WTC11 (cell line): ENCODE measurements at places on chromosomes 12 and 14. TPM values are rescaled to one million over a fixed set of nuclear protein-coding genes. Genes with fewer than 3 reads are reported as not detected.

DNA sequence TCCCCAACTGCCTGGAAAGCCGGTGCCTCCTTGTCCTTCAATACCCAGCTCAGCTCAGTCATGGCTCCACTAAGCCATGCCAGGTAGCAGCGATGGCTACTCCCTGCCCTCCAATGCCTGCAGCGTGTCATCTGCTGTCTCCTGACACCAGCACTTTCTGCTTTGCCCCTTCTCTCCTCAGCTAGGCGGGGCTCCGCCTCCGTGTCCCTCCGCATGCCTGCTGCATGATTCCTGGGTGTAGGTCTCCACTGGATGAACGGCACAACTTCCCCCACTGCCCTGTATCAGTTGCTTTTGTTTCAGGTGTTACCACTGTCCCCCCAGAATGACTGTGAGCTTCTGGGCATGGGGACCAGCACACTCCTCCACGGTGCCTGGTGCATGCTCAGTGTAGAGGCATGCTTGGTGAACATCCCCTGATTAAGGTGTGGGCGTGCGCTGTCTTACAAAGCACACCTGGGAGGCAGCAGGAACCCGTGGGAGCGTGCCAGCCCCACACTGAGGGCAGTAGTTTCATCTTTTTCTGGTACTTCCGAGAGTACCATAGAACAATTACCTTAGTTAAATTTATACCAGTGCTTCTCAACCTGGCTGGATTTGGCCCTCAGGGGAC, 179.4 kb upstream of the PRMT8 start:
- H3K4me3 ChIP-seq = no peak overlapping the region
- no peaks in the 10 kb centered on the region for H3K36me3 ChIP-seq
- peaks cover 8% of the 10 kb centered on the region for H3K4me1 ChIP-seq
- no peak for DNase-seq
- no peaks in the 10 kb centered on the region for H3K27me3 ChIP-seq

GRCh38 chr12:54294953-54295566, 5.8 kb downstream of the NFE2 start:
- no peaks in the 10 kb centered on the region for H3K36me3 ChIP-seq
- H3K27ac ChIP-seq = no peak overlapping the region
- H3K27me3 ChIP-seq = peaks cover 11% of the 10 kb centered on the region

- no peaks in the 10 kb centered on the region for H3K36me3 ChIP-seq
- H3K4me3 ChIP-seq = no peak overlapping the region
- H3K27me3 ChIP-seq = 0 out of 2 replicates have a peak, but pooled peaks cover 2% of the 10 kb centered on the region
- no peak overlapping the region for H3K27ac ChIP-seq
- H3K4me1 ChIP-seq = peaks cover under 1% of the 10 kb centered on the region
These were observed 15.1 kb upstream of the KERA start for GRCh38 chr12:91072931-91073330.

- DNase-seq = no peak
- peaks cover 10% of the 10 kb centered on the region; the same call in 1 of the 2 replicates for H3K4me1 ChIP-seq
- H3K27me3 ChIP-seq = no peaks in the 10 kb centered on the region; the same call in 1 of the 2 replicates
- H3K27ac ChIP-seq = 0 out of 2 replicates have a peak overlapping the region, but pooled peaks have one; percentile 10
- no peaks in the 10 kb centered on the region for H3K36me3 ChIP-seq
These were observed 18.9 kb upstream of the CRACR2A start for GRCh38 chr12:3771853-3772252.

DNA sequence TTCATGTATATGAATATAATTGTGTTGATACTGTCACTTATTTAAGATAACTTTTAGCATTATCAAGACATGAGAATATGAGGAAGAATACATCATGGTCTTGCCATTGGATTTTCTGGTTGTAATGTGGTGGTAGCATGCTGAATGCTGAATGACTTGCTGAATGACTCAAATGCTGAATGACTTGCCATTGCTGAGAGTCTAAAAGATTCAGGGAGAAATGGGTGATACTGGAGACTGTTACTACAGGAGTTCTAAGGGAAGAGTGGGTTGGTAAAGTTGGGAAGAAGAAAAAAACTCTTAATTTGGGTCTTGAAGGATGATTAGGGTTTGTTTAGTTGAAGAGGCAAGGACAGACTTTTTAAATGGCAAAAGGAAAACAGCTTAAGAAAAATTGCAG, 72.1 kb upstream of the MANSC4 start:
- no peak overlapping the region for H3K27ac ChIP-seq
- DNase-seq = no peak
- H3K4me1 ChIP-seq = no peaks in the 10 kb centered on the region
- peaks cover 8% of the 10 kb centered on the region; the same call in 1 of the 2 replicates for H3K36me3 ChIP-seq
- H3K27me3 ChIP-seq = no peaks in the 10 kb centered on the region
- no peak overlapping the region for H3K4me3 ChIP-seq

GRCh38 chr14:91317381-91318308, 73.1 kb upstream of the GPR68 start:
- H3K36me3 ChIP-seq = peaks cover 77% of the 10 kb centered on the region
- H3K4me3 ChIP-seq = no peak overlapping the region
- H3K4me1 ChIP-seq = no peaks in the 10 kb centered on the region
- no peak for DNase-seq
- no peaks in the 10 kb centered on the region for H3K27me3 ChIP-seq
- H3K27ac ChIP-seq = no peak overlapping the region

The ADCY4 gene
- 0.96 to 2.4 TPM (median 1.1 TPM) in 3 replicates for total RNA-seq

The GZMH gene
- total RNA-seq = not detected in 3 replicates

The TAS2R19 gene
- 1.0 to 1.4 TPM (median 1.1 TPM) in 3 replicates for total RNA-seq

DNA sequence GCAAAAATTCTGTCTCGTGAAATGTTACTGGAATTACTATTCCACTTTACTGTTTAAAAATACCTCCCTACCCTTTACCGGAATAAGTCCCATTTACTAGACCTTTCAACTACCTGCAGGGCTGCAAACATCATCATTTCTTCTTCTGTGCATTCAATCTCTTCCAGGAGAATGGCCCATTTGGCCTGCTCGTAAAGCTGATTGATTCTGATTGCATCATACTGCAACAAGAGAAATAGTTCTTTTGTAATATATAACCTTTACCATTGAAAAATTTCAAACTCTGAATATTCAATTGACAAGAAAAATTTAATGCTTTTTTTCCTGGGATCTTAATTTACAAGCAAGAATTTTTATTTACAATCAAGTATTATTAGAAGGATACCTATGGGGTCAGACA, 72.4 kb downstream of the FERMT2 start:
- peaks cover 20% of the 10 kb centered on the region for H3K36me3 ChIP-seq
- peaks cover 64% of the 10 kb centered on the region for H3K4me1 ChIP-seq
- H3K4me3 ChIP-seq = no peak overlapping the region
- H3K27me3 ChIP-seq = no peaks in the 10 kb centered on the region
- DNase-seq = no peak

DNA sequence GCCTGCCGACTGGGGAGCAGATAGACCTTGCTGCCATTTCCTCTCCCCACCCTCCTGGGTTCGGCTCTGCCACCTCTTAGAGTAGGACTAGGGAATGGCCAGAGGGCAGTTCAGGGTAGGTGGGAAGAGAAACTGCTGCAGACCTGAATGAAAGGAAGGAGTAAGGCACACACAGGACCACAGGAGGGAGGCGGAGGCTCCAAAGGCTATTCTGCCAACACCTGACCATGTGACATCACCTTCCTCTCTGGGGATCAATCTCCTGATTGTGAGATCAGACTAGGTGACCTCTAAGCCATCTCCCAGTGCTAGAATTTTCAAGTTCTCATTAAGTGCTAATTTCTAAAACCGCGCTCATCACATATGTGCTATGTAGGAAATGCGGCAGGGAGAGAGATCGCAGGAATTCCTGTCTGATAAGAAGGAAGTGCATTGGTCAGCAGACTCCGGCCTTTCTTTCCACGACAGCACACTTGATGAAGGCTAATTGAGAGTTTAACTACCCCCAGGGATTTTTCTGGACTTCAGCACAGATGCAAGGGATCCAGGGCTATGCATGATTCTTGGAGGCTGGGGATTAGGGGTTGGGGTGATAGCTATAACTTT, 11.5 kb upstream of the TSPAN11 start:
- H3K36me3 ChIP-seq = 0 out of 2 replicates have a peak, but pooled peaks cover 5% of the 10 kb centered on the region
- H3K4me1 ChIP-seq = peaks cover 32% of the 10 kb centered on the region
- no peak overlapping the region for H3K4me3 ChIP-seq
- no peak for DNase-seq
- H3K27me3 ChIP-seq = peaks cover 8% of the 10 kb centered on the region; the same call in 1 of the 2 replicates

The ART4 gene
- total RNA-seq = not detected in 3 replicates

GRCh38 chr12:109448707-109449390, 28.3 kb downstream of the KCTD10 start:
- no peaks in the 10 kb centered on the region for H3K27me3 ChIP-seq
- peaks cover 43% of the 10 kb centered on the region for H3K36me3 ChIP-seq
- H3K4me3 ChIP-seq = no peak overlapping the region

The MYO1A gene
- total RNA-seq = 0.32 to 0.87 TPM (median 0.71 TPM) in 3 replicates

The SLC2A14 gene
- total RNA-seq = 24.4 to 28.8 TPM (median 26.7 TPM) in 3 replicates
